ENCODE measurements at places on chromosomes 1 and 21. TPM values are rescaled to one million over a fixed set of nuclear protein-coding genes. Genes with fewer than 3 reads are reported as not detected.
A peak's percentile ranks its signal among the peaks of the same experiment; 100 is the strongest.

- no peaks in the 10 kb centered on the region for H3K27me3 ChIP-seq
- no peak overlapping the region for H3K4me3 ChIP-seq
- no peaks in the 10 kb centered on the region for H3K4me1 ChIP-seq
- H3K36me3 ChIP-seq, result peaks cover 6% of the 10 kb centered on the region
- DNase-seq, result no peak
Measured at GRCh38 chr21:29490016-29490415, 191.3 kb downstream of the BACH1 start.

The PLA2G5 gene
- not detected for total RNA-seq

DNA sequence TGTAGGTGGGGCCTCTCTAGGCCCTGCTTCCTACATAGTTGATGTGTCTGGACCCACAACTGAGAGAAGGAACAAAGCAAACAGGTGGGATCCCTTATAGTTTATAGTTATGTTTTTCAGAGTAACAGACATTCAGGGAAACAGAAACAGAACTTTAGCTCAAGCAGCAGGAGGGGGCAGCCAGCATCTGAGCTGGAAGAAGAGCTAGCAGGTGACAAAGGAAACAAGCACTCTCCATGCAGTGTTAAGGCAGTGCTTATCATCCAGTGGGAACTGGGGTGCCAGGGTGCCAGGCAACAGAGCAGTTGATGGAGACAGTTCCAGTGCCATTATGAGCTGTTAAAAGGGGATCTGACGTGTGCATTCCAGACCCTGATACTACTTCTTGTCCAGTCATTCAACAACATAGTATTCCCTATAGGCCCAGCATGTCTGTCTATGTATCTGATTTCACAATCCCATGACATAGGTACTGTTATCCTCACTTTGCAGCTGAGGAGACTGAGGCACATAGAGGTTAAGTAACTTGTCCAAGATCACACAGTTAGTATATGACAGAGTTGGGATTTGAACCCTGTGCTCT, 13.5 kb downstream of the HIVEP3 start:
- H3K27me3 ChIP-seq, result peaks cover 2% of the 10 kb centered on the region
- H3K4me3 ChIP-seq, result no peak overlapping the region

DNA sequence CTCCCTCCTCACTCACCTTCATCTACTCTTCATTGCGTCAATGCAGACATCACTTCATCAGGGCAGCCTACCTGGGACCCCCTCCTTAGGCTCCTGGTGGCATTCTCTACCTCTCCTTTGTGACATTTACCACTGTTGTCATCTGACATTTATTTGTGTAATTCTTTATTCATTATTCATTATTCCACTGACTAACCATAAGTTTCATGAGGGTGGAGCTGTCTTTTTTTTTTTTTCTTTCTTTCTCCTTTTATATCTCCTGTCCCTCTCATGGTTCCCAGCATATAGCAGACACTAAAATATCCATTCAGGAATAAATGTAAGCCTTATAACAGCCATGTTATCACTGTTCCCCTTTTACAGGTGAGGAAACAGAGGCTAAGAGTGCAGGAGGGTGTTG, 126.8 kb downstream of the KAZN start:
- no peak overlapping the region for H3K4me3 ChIP-seq
- no peaks in the 10 kb centered on the region for H3K4me1 ChIP-seq
- no peak overlapping the region for H3K27ac ChIP-seq
- H3K36me3 ChIP-seq, result no peaks in the 10 kb centered on the region
- no peak for DNase-seq
- no peaks in the 10 kb centered on the region for H3K27me3 ChIP-seq

The OR2C3 gene
- total RNA-seq, result not detected

DNA sequence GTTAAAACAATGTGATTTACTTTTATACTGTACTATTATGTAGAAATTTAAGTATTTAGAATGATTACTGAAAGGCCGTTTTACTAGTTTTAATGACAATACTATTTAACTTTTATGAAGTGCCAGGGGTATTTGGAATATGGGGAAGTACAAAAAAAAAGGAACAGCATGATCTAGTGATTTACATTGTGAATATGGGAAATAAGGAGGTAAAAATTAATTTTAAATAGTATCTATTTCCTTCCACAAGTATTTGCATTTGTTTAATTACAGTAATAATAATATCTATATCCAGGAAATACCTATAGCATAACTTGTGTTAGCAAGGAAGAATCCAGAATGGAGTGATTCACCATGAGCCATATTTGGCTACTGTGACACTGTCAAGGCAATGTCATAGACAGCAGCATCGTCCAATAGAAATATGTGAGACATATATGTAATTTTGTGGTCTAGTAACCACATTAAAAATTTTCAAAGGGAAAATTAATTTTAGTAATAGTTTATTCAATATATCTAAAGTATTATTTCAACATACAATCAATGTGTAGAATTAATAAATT, 22.0 kb downstream of the CNST start:
- H3K4me3 ChIP-seq, result no peak overlapping the region
- no peaks in the 10 kb centered on the region for H3K27me3 ChIP-seq
- no peak overlapping the region for H3K27ac ChIP-seq
- peaks cover 11% of the 10 kb centered on the region for H3K4me1 ChIP-seq
- DNase-seq, result no peak

- H3K4me3 ChIP-seq, result no peak overlapping the region
- H3K36me3 ChIP-seq, result no peaks in the 10 kb centered on the region
- no peak overlapping the region for H3K27ac ChIP-seq
- peaks cover 2% of the 10 kb centered on the region for H3K27me3 ChIP-seq
Measured at GRCh38 chr1:161994175-161994668, 29.4 kb downstream of the OLFML2B start.

- H3K36me3 ChIP-seq, result peaks cover 56% of the 10 kb centered on the region
- H3K4me1 ChIP-seq, result peaks cover 55% of the 10 kb centered on the region
- H3K27me3 ChIP-seq, result no peaks in the 10 kb centered on the region
- H3K27ac ChIP-seq, result peak overlapping the region; percentile 86
Measured at GRCh38 chr1:234230414-234230862, 142.8 kb upstream of the COA6 start.

GRCh38 chr1:112505400-112505785, 3.4 kb upstream of the WNT2B start:
- H3K27me3 ChIP-seq, result peaks cover 72% of the 10 kb centered on the region
- peaks cover 1% of the 10 kb centered on the region for H3K4me1 ChIP-seq
- no peaks in the 10 kb centered on the region for H3K36me3 ChIP-seq
- H3K27ac ChIP-seq, result no peak overlapping the region
- no peak overlapping the region for H3K4me3 ChIP-seq

- no peaks in the 10 kb centered on the region for H3K36me3 ChIP-seq
- no peak overlapping the region for H3K27ac ChIP-seq
- H3K4me3 ChIP-seq, result no peak overlapping the region
- DNase-seq, result no peak
Measured at GRCh38 chr1:214429951-214430770, 121.2 kb downstream of the PTPN14 start.

DNA sequence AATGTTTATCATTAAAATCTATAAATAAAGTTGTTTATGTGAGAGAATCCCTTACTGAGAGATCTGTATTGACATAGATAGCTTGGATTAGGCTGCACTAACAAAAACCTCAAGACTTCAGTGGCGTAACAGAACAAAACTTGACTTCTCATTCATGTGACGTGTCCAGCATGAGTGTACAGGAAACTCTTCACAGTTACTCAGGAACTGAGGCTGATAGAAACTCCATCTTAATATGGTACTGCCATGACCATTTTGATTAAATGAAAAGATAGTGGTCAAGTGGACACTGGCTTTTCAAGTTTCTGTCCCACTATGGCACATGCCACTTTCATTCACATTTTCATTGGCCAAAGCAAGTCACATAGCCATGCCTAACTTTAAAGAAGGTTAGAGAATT, 3.7 kb downstream of the ST3GAL3 start:
- no peak overlapping the region for H3K27ac ChIP-seq
- peaks cover 13% of the 10 kb centered on the region for H3K36me3 ChIP-seq
- no peak for DNase-seq
- H3K4me1 ChIP-seq, result peaks cover 34% of the 10 kb centered on the region
- H3K4me3 ChIP-seq, result no peak overlapping the region

DNA sequence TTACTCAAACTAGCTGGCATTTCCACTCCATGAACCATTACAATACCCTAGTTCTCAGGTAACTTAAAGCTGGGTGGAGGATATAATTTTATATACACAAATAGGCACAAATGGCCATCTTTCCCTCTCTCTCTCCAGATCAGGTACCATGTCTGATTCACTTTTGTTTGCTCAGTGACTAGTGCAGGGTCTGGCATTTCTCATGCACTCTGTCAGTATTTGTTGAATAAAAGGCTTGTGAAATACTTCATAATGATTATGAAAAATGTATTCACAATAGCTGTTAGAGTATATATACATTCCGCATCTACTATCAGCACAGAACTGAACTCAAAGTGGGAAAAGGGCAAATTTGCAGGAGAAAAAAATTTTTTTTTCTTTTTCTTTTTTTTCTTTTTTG, 510.2 kb upstream of the USP24 start:
- no peaks in the 10 kb centered on the region for H3K27me3 ChIP-seq
- no peaks in the 10 kb centered on the region for H3K4me1 ChIP-seq
- no peak overlapping the region for H3K27ac ChIP-seq
- H3K4me3 ChIP-seq, result no peak overlapping the region
- no peaks in the 10 kb centered on the region for H3K36me3 ChIP-seq
- DNase-seq, result no peak

The GUCA2B gene
- total RNA-seq, result not detected

DNA sequence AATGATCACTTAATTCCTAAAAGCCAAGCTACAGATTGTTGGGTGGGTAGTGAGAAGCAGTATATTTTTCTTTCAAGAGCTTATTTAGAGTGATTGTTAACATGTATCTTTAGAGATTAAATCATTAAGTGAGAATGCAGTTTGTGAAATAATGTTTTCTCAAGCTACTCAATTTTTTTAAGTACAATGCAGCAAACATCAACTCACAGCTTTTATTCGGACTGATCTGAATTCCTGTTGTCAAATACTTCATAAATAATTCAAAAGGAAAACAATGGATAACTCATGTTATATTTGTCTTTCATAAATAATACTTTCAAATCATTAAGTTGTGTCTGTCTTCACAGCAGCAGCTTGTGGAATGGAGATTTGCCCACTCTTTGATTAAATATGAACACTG, 271.1 kb upstream of the DEPDC1 start:
- no peaks in the 10 kb centered on the region for H3K36me3 ChIP-seq
- DNase-seq, result no peak
- H3K27me3 ChIP-seq, result no peaks in the 10 kb centered on the region
- H3K4me1 ChIP-seq, result no peaks in the 10 kb centered on the region

Measured in activated naive CD8-positive, alpha-beta T cell treated with anti-CD3 and anti-CD28 coated beads, Interleukin-2, amount 10 ng/mL, durations not matched to agents 7 days and 5 days (primary cell).